ENCODE measurements at places on chromosomes 5 and 9.

GRCh38 chr5:137712139-137712667 lies 23.7 kb downstream of the KLHL3 start:
- DNase-seq, result no peak

- peak; percentile 55 for DNase-seq
These were observed 483 bp downstream of the G3BP1 start for GRCh38 chr5:151772029-151772845.

GRCh38 chr9:22446589-22446949 lies at the start of gene DMRTA1:
DMRTA1 (plus strand) TSS chr9:22446824; CDS start chr9:22447066, 242 bp downstream.
- DNase-seq, result peak; percentile 45

GRCh38 chr5:39219437-39219836 lies at the start of gene FYB1:
FYB1 (minus strand) TSS chr5:39219563; CDS start chr5:39202960, 16,603 bp downstream.
- DNase-seq, result no peak

DNA sequence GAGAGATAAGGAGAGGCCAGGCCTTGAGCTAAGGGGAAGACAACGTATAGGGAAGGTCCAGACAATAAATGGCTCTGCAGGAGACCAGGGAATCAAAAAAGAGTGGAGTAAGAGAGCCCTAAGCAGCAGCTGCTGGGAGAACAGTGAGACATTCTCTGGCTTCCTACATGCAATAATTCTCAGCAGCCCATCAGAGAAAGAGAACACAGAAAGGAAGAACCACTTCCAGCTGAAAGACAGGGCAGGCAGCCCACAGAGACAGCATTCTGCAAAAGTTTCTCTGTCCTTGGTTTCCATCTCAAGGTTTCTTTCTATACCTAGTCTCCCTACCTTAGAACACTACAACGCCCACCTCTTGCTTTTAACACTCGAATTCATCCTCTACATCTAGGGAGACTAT lies 189.9 kb downstream of the DEPDC1B start:
- DNase-seq, result no peak

GRCh38 chr9:135531096-135531495 lies 9.9 kb downstream of the LCN1 start:
- DNase-seq, result no peak

- DNase-seq, result no peak
These were observed 122.7 kb upstream of the RASEF start for GRCh38 chr9:83185488-83186154.

DNA sequence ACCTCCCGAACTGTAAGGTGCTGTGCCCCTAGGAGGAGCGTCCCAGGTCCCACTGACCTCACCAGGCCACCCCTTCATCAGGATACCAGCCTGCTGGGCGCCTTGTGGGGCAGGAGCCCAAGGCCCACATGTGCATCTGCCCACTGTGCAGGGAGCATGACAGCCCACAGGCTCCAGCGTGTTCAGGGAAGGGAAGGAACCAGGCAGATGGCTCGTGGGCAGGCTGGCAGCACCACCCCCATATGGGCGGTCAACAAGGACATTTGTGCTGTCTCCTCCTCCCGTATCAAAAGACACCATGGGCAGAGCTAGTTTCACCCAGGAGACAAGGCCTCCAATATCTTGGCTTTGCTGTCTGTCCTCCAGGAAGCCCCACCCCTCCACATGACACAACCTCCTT lies 85.5 kb upstream of the PPP1R26 start:
- no peak for DNase-seq

DNA sequence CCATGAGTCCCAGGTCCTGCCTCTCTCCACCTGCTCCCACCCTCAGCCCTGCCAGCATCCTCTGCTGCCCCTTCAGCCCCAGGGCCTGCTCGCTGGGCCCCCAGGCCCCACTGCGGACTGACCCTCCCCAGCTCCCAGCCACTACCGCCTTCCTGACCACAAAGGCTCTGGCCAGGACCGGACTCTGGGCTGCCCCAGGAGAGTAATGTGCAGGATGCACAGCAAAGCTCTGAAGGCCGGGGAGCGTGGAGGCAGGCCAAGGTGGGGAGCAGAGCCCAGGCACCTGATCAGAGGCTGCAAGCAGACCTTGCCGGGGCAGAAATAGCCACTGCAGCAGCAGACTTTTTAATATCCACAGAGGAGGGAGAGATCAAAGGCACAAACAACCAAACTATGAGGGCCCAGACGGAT lies 27.9 kb downstream of the IPPK start:
- DNase-seq, result no peak

DNA sequence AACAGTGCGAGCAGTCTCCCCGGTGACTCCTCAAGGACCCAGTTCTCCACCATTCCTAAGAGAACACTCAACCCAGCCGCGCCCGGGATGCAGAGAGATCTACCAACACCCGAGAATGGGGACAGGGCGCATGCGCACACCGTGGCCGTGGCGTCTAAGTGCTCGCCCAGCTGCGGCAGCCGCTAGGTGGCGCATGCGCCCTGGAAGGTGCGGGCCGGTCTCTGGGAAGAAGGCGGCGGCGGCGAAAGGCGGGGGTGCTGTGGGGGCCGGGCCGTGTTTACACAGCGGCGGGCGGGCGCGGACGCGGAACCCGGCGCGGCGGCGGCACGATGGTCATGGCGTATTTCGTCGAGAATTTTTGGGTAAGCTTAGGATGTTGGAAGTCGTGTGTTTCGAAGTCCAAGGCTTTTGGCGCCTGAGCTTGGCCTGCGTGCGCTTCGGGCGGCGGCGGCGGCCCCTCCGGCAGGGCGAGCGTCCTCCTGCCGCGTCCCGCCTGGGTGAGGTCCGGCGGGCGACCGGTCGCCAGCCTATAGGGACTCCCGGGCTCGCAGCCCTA lies at the start of gene FCHO2:
Gene FCHO2, plus strand, starts transcription at position 274 of the 556 bp plus-strand sequence. Its CDS starts 56 bp downstream, at position 330.
- DNase-seq, result peak; percentile 98

DNA sequence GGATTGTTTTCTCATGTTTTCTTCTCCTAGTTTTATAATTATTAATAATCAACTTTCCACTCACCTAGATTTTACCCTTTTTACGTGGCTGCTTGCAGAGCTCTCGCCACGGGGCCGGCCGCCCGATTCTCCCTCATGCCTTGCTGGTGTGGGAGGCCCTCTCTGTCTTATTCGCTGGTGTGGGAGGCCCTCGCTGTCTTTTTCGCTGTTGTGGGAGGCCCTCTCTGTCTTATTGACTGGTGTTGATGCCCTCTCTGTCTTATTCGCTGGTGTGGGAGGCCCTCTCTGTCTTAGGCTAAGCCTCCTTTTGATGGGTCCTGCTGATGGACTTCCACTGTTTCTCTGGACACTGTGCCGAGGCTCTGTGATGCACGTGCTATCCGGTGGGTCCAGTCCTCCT lies 161.3 kb upstream of the IRX2 start:
- DNase-seq, result no peak

DNA sequence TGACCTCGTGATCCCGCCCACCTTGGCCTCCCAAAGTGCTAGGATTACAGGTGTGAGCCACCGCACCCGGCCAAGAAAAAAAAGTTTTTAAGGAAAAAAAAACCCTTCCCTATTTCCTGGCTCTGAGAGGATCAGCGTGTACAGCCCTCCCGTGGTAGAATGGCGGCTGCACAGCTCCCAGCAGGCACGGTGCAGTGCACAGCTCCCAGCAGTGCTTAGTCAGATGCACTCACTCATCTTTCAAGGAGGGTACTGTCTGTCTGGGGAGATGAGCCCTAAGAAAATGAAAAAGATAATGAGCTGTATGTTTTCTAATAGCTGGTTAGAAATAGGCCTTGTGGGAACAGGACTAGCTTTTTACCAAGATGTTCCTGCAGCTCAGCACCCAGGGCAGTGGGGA lies 36.7 kb upstream of the SLC2A8 start:
- DNase-seq, result no peak

DNA sequence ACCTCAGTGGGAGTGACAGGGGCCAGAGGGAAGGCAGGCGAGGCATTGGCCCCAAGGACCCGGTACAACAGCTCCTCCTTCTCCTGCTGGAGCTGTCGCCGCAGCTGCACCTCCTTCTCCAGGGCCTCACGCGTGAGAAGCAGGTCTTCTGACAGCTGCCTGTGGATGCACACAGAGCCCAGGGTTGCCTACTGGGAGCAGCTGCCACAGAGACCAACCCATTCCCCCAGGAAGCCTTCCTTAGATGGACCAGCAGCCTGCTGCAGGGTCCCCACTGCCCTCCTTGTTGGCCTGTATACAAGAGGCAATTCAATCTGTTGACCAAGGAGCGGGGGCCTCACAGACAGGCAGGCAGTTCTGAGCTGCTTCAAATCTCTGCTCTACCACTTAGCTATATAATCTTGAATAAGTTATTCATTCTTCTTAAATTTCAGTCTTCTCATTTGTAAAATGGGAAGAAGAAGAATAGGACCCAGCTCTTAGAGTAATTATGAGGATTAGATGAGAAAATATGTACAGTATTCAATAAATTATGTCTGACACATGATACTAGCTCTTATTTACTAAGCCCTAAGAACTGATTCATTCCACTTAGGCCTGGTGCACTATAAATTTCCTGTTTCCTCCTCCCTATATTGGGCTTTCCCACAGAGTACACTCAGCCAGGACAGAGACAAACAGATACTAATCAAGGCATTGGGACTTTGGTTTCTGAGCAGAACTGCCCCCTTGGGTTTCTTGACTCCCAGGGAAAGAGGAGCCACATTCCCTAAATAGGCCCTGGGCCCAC lies 26.1 kb upstream of the ANXA6 start:
- DNase-seq, result no peak

GRCh38 chr9:129412814-129413536 lies 207.9 kb downstream of the C9orf50 start:
- peak; percentile 72 for DNase-seq

DNA sequence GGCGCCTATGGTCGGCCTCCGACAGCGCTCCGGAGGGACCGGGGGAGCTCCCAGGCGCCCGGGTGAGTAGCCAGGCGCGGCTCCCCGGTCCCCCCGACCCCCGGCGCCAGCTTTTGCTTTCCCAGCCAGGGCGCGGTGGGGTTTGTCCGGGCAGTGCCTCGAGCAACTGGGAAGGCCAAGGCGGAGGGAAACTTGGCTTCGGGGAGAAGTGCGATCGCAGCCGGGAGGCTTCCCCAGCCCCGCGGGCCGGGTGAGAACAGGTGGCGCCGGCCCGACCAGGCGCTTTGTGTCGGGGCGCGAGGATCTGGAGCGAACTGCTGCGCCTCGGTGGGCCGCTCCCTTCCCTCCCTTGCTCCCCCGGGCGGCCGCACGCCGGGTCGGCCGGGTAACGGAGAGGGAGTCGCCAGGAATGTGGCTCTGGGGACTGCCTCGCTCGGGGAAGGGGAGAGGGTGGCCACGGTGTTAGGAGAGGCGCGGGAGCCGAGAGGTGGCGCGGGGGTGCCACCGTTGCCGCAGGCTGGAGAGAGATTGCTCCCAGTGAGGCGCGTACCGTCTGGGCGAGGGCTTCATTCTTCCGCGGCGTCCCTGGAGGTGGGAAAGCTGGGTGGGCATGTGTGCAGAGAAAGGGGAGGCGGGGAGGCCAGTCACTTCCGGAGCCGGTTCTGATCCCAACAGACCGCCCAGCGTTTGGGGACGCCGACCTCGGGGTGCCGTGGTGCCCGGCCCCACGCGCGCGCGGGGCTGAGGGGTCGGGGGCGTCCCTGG lies 561 bp downstream of the DAPK1 start:
- no peak for DNase-seq

- no peak for DNase-seq
These were observed 15.9 kb downstream of the RETREG1 start for GRCh38 chr5:16600946-16601345.

- DNase-seq, result no peak
These were observed 141.3 kb downstream of the IRX1 start for GRCh38 chr5:3736926-3737325.

DNA sequence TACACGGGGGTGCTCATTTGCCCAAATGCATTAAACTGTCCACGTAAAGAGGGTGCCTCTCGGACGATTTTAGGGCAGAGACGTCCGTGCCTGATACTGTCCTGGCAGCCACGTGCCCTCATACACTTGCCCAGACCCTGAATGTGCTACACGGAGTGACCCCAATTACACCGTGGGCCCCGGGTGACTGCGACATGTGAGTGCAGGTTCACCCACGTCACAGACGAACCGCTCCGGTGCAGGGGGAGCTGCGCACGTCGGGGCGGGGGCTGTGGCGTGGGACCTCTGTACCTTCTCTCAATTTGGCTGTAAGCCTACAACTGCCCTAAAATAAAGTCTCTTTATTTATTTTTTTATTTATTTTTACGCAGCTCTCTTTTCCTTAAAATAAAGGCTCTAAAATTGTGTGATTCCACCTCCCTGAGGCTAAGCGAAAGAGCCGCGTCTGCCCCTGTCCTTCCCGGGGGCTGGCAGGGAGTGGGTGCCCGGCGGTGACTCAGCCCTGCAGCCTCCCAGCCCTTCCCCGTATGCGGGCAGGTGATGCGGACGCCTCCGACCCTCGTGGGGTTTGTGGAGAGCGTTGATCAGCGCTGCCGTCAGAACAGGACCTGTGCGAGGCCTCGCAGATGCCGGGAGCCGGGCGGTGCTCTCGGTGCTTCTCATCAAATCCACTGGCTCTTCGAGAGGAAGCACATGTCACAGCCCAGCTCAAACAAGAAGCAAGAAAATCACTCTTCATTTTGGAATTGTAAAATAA lies 9.2 kb upstream of the EGFL7 start:
- no peak for DNase-seq

GRCh38 chr9:32412440-32412839 lies 28.0 kb downstream of the ACO1 start:
- DNase-seq, result no peak

DNA sequence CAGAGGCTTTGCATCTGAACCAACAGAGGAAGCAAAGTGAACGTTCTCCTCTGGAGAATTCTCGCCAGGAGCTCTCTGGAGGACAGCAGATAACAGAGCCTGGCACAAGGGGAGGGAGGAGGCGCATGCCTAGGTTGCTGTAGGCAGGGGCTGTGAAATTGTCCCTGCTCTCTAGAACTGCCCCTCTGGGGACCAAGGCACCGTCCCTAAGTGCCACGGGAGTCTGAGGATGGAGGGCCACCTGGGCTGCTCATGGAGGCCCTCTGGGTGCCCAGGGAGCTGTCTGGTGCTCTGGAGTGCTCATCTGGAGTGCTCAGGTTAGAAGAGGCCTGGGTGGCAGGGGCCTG lies 77.6 kb downstream of the CACNA1B start:
- DNase-seq, result no peak

- DNase-seq, result no peak
These were observed 37.1 kb upstream of the CEP120 start for GRCh38 chr5:123460296-123460729.

DNA sequence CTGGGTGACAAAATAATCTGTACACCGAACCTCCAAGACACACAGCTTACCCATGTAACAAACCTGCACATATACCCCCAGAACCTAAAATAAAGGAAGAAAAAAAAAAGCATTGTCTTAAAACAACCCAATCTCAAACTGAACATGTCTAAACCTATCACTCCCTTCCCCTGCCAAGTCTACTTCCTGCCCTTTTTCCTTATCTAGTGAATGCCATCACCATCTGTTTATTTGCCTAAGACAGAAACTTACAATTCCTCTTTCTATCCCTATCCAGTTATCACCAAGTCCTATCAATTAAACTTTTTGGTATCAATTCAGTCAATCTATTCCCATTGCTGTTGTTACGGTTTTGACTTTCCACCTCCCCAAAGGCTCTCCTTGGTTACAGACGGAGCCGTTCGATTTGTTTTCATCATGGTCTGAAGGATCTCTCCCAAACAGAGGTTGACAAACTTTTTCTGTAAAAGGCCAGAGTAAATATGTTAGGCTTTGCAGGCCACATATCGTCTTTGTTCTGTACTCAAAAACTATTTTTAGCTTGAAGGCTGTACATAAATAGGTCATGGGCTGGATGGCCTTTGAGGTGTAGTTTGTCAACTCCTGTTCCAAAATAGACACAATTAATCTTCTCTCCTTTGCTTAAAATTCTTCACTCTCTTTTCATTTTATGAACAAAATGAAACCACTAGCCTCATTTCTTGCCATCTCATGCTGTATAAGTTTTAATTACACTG lies 12.1 kb downstream of the NOL8 start:
- no peak for DNase-seq

- no peak for DNase-seq
These were observed 36.8 kb upstream of the NIPBL start for GRCh38 chr5:36839489-36840476.

GRCh38 chr5:42870882-42871418 lies 59.3 kb upstream of the SELENOP start:
- no peak for DNase-seq
